ENCODE measurements at places on chromosomes 6 and 20. TPM values are rescaled to one million over a fixed set of nuclear protein-coding genes. Genes with fewer than 3 reads are reported as not detected.

- no peaks in the 10 kb centered on the region for H3K4me1 ChIP-seq
- DNase-seq: no peak
- H3K27ac ChIP-seq: no peak overlapping the region
- H3K27me3 ChIP-seq: no peaks in the 10 kb centered on the region
- H3K36me3 ChIP-seq: no peaks in the 10 kb centered on the region
- no peak overlapping the region for H3K4me3 ChIP-seq
Observed at GRCh38 chr6:130647246-130647645, 180.0 kb upstream of the SMLR1 start.

DNA sequence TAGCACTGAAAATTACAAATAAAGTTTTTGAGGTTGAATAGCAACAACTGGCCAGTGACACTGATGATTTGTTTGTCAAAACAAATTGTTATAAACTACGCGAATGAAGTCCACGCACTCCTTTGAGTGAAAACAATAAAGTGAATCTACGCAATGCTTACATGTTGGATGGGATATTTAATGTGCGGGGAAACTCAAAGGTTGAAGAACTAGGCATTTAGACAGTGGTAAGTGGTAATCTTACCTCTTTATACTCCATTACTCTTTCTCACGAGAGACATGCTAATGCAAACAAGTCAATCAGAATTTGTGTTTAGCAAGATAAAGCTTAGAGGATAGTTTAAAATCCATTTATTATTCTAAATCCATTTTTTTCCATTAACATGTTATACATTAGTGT lies 606.4 kb downstream of the KHDRBS2 start:
- H3K4me1 ChIP-seq: no peaks in the 10 kb centered on the region
- no peak overlapping the region for H3K27ac ChIP-seq
- H3K27me3 ChIP-seq: no peaks in the 10 kb centered on the region
- H3K36me3 ChIP-seq: no peaks in the 10 kb centered on the region

DNA sequence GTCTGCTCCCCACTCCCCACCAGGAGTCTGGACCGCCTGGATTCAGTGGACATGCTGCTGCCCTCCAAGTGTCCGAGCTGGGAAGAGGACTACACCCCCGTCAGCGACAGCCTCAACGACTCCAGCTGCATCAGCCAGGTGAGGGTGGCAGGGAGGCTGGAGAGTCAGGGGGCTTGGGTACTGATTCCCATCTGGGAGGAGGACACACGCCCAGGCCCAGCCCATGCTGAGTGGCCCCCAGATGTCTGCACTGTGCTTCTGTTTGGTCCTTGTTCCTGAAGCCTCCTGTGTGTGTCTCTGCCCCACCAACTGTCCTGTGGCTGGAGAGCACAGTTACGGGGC lies 101.6 kb upstream of the MYL9 start:
- H3K36me3 ChIP-seq: no peaks in the 10 kb centered on the region
- no peak overlapping the region for H3K4me3 ChIP-seq
- H3K4me1 ChIP-seq: no peaks in the 10 kb centered on the region
- H3K27me3 ChIP-seq: no peaks in the 10 kb centered on the region

UST gene
- 24.0 TPM for total RNA-seq

KHDC1L gene
- not detected for total RNA-seq
